Iris pigment epithelial cell (primary cell): ENCODE measurements at places on chromosomes 4 and X.
A peak's percentile ranks its signal among the peaks of the same experiment; 100 is the strongest.

- DNase-seq = no peak
These were observed 1.2 kb upstream of the SLC7A11 start for GRCh38 chr4:138243369-138243768.

- no peak for DNase-seq
These were observed 76.4 kb downstream of the CXXC4 start for GRCh38 chr4:104418286-104418685.

GRCh38 chr4:4401036-4401435 is 14.1 kb downstream of the NSG1 start:
- no peak for DNase-seq

- no peak for DNase-seq
These were observed 47.3 kb downstream of the JAKMIP1 start for GRCh38 chr4:6152869-6153705.

- DNase-seq = no peak
These were observed 126.2 kb downstream of the HNRNPD start for GRCh38 chr4:82247629-82248028.

DNA sequence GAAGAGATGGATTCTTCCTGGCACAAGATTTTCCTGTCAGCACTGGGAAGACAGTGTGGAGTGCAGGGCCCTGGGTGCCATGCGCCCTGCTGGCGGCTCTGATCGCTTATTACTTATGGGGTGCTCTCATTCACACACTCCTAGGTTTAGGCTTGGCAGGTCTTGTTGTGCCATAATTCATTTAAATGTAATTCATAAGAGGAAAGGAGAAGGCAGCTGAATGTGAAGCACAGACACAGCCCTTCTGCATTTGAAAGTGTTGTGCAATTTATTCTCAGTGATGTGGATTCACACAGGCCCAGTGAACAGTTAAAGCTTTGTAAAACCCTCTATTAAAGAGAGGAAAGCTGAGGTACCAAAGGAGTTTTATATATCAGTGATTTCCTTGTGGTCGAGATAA is 249.7 kb downstream of the C4orf33 start:
- DNase-seq = no peak

DNA sequence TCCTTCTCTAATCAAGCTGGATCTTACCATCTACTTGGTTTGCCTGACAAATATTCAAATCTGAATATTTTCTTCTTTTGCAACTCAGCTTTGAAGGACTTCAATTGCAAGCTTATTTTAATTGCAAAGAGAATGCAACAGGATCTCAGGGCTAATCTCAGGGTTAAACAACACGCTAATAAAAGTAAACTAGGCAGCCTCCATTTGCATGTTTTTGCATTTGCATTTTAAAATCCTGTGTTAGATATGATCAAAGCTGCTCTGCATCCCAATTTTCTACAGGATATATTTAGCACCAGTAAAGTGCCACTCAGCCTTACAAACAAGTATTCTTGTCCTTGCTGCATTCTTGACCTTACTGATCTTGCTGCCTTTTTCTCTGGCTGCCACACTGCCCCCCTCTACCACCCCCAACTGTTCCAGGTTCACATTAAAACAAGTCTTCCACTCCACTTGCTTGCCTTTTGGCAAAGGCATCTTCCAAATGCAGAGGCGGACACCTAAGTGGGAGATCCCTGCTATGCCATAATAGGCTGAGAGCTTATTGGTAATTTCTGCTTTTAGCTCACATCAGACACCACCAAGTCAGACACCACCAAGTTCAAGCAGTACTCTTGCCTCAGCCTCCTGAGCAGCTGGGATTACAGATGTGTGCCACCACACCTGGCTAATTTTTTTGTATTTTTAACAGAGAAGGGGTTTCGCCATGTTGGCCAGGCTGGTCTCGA is 48.1 kb downstream of the GPRIN3 start:
- DNase-seq = no peak

- no peak for DNase-seq
These were observed 1248.8 kb downstream of the ADGRL3 start for GRCh38 chr4:62448911-62449310.

- peak; percentile 38 for DNase-seq
These were observed 13.0 kb upstream of the TMEM156 start for GRCh38 chr4:39044956-39045826.

DNA sequence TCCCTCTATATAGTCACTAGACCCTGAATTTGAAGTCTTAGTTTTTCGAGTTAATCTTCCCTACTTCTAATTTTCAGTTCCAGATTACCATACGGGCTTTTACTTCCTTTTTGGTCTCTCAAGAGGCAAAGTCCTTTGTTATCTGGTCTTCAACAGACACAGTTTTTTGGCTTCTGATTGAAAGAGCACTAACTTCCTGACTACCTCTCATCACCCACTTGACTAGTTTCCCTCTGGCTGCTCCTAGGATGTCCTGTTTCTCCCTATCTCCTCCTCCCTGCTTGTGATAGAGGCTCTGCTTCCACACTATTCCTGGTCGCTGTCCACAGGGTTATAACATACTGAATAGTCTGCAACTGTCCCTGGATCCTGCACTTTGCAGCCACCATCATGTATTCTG is 16.7 kb upstream of the WDR44 start:
- no peak for DNase-seq

DNA sequence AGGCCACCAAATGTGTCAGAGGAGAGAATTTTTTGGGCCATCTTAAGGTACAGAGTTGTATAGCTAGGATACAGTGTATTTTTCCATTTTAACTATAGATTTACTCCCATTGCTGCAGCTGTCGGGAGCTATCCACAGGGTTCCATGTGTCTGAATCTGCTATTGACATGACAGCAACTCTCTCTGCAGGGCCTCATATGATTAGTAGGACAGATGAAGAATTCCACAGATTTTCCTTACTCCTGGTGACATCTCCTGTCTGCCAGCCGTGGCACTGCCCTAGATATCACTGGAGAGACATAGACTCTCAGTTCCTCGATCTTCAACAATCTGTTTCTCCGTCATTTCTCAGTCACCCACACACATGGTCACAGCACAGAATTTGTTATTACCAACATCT is 86.5 kb downstream of the SPCS3 start:
- DNase-seq = no peak

- no peak for DNase-seq
These were observed 43.4 kb upstream of the SMAD1 start for GRCh38 chr4:145438298-145438697.

- DNase-seq = peak; percentile 23
These were observed 706.6 kb upstream of the EPHA5 start for GRCh38 chr4:66376921-66377320.

- peak; percentile 12 for DNase-seq
These were observed 113.8 kb upstream of the WDR17 start for GRCh38 chr4:175951794-175952193.

DNA sequence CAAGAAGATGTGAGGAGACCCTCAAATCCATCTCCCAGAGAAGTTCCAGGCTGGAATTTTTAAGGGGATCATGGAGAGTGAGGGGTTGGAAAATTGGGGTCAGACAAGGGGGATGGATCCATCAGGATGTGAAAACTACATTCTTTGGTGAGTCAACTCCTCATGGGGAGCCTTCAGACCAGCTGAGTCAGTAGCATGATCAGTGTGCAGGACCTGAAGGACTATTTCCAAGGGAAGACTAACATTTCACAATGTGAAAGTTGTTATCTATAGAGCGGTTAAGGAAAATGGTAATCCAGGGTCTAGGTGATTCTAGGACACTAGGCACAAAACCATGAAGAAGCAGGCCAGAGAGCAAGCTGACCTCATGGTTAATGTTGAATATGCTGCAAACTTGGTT is 38.6 kb upstream of the CEP135 start:
- peak; percentile 76 for DNase-seq

GRCh38 chrX:136162827-136163570 is 15.7 kb downstream of the FHL1 start:
- DNase-seq = peak; percentile 61

DNA sequence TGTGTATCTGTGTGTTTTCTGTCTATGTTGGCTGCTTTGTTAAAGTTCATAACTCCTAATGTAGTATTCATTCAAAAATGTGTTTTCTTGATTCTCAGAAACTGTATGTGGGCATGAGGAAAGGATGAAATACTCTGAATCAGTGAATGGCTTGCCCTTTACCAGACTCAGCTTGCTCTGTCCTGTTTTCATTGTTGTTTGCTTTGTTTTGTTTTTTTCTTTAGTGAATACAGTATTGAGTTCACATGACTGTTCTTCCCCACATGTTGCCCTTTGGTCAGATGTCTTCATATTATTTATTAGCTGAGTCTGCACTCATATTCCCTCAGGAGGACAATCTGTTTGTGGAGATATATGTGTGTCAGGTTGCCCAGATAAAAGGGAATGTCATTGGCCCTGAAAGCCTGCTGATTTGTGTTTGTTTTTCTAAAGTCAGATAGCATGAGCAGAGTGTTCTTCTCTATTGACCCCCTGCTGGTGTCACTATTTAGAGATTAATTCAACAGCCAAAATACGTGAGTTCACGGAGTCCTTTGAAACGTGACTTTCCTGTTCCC is 1184.4 kb downstream of the RPA4 start:
- no peak for DNase-seq

- no peak for DNase-seq
These were observed 16.5 kb downstream of the RNF212 start for GRCh38 chr4:1096841-1097240.
